ENCODE measurements at places on chromosomes 11 and 22.

DNA sequence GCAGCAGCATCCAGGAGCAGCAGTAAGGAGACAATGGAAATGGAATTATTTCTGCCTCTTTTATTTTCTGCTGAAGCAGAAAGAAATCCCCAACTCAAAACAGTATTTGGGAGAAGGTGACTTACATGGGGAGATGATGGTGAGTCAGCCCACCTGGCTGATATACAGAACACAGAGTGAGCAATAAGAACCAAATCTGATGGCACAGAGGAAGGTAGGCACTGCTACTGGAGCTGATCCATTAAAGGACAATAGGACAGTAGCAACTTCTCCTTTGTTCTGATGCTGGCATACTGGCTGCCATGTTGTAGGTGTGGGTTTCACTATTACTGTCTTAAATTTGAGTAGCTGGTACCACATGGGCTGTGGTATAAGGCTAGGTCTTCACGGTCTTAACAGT lies 45.2 kb downstream of the CLPB start:
- no peak for DNase-seq

DNA sequence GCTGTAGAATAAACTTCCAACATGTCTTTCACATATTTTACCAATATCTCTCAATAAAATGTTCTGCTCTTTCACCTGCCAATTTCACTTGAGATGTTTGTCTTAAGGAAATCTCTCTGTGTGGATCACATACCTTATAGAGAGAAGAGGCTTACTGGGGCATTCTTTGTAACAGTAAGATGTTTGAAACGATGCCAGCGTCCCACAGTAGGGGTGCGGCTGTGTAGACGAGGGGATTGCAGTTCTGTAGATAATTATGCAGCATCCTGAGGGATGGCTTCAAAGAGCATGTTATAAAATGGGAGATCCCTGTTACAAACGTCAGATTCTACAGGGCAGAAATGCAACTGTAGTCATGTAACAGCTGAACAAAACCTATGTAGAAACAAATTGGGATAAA lies 200.0 kb downstream of the TBC1D22A start:
- no peak for DNase-seq

- no peak for DNase-seq
Observed at GRCh38 chr22:42313804-42314581, 43.5 kb upstream of the TCF20 start.

GRCh38 chr11:122777343-122777742 lies 61.0 kb upstream of the CRTAM start:
- no peak for DNase-seq

GRCh38 chr11:69904161-69904973 lies 85.2 kb upstream of the FGF3 start:
- DNase-seq: no peak

DNA sequence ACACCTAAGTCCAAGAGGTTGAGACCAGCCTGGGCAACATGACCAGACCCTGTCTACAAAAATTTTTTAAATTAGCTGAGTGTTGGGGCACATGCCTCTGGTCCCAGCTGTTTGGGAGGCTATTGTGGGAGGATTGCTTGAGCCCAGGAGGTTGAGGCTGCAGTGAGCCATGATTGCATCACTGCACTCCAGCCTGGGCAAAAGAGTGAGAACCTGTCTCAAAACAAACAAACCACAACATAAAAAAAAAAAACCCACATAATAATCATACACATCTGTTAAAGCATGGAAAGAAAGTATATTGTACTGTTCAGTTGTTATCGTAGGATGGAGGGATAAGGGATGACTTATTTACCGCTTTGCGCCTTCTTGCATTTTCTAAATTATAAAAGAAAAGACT lies 35.9 kb upstream of the GRK2 start:
- no peak for DNase-seq

DNA sequence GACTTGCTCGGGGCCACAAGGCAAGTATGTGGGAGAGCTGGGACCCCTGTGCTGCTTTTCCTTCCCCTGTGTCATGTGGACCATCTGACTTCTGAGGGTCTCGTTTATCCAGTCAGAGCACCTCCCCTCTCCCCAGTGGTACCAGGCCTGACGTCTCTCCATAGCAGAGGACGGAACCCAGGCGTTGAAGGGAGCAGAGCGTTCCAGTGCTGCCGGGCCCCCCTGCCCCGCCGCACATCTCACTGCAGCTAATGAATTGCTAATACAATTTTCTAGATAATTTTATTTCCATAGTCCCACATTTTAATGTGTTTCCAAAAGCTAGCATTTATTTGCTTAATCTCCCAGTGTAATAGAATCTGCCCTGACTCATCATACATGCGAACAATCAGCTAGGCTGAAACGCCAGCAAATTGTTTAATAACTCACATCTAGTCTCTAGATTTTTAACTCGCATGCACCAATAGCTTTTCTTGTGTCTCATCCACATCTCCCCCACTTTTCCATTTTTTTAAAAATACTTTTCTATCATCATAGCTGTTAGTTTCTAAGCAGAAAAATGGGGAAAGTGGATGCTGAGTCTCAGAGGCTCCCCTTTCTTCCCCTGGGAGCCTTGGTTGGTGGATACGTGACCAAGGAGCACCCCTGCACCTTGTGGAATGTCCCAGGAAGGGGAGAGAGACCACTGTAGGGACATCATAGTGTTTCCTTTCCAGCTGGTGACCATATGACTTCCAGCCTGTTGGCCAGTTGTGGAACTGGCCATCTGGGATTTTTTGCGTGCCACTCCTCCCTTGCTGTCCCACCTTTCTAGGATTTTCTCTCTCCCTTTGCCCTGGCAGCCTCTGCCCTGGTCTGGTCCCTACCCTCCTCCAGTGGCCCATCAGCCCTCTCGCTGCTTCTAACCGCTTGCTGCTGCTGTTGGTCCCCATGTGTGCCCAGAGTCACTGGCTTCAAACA lies 58.6 kb upstream of the NNMT start:
- DNase-seq: no peak

GRCh38 chr22:28829358-28830181 lies 29.2 kb upstream of the XBP1 start:
- peak; percentile 66 for DNase-seq

- DNase-seq: no peak
Observed at GRCh38 chr11:43289368-43289767, 22.4 kb upstream of the API5 start.
